ENCODE measurements at places on chromosomes 6 and 20.

GRCh38 chr6:14513496-14514393 is 396.2 kb downstream of the CD83 start:
- DNase-seq = no peak

GRCh38 chr20:23268792-23269354 is 81.7 kb upstream of the NXT1 start:
- no peak for DNase-seq

DNA sequence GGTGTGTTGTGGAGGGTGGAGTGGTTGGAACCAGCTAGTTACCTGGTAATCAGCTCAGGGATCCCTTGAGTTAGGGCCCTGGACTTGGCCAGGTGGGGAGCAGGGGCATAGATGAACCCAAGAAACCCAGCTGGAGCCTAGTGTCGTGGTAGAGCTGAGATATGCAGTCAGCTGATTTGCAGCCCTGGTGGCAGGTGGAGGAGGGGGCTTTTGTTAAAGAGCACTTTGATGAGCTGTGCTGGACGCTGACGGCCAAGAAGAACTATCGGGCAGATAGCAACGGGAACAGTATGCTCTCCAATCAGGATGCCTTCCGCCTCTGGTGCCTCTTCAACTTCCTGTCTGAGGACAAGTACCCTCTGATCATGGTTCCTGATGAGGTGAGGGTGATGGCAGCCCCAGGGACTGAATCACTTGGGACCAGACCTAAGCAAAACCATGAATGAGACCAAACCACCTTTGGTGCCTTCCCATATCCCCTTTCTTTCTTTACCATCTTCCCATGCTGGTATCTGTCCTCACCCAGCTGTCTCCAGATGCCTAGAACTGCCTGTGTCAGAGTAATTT is 12.7 kb downstream of the DEF6 start:
- no peak for DNase-seq

GRCh38 chr6:137231895-137232294 is 12.7 kb upstream of the IFNGR1 start:
- DNase-seq = no peak

- DNase-seq = no peak
Observed at GRCh38 chr6:148780918-148781436, 34.1 kb downstream of the UST start.

DNA sequence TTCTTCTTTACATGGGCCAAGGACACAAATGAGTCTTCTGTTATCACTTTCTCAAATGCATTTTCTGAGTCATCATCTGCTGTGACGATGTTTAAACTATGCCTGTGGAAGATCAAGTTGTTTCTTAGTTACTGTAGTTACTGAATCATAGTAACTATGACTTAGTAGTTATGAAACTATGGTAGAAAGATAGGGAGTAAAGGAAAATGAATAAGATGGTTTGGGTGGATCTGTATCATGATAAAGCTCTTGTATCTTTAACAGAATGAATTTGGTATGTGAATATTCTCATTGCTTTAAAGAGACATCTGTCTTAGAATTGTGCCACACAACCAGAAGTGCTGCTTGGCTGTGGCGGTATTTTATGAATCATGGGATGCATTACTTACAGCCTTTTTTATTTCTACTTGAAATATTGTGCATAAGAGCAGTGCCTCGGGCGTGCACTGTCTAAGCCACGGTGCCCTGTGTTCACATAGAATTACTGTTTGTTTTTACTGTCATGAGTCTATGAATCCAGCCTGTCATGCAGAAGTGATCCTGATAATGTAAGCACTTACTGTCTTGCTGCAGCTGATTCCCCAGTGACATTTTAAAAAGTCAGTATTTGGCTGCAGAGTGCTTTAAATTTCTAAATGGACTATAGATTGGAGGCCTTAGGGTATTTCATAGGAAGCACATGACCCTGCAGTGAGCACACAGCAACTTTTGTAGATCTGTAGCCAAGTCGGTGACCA is 215.2 kb downstream of the TMEM242 start:
- no peak for DNase-seq

DNA sequence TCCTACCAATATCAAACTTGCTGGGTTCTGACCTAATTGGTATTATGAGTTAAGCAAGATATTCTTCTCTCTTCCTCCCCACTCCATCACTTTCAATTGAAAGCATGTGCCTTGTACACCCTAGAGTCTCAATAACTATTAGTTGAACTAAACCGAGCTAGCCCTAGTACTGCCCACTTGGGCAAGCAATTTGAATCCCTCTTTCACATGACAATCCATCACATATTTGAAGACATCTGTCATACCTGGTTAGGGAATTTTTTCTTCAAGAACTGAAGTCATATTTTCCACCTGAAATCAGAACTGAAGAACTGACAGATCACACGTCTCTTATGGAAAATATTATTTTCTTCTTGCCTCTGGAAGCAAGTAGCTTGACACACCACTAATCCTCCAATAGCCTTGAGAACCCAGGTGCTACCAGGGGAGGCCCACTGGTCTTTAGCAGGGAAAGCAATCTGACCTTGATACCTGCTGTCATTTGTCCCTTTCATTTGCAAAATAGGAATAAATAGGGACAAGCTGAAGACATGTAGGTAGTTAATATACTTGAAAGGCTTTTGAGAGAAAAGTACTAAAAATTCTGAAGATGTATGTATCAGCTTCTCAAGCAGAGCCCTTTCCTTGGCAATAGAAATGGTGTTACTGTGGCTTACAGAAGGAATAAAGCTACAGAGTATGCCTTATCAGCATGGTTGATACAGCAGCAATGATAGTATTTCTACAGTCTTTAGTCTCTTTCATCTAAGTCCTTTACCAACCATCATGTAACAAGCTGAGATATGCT is 71.4 kb downstream of the GJA10 start:
- no peak for DNase-seq

Measured in stimulated activated CD4-positive, alpha-beta T cell treated with anti-CD3 and anti-CD28 coated beads, Interleukin-1b, Interleukin-23, amount 100 ng/mL, for 4 hours (primary cell).